Naive thymus-derived CD8-positive, alpha-beta T cell (primary cell): ENCODE measurements at places on chromosomes 16 and 17. TPM values are rescaled to one million over a fixed set of nuclear protein-coding genes. Genes with fewer than 3 reads are reported as not detected.

- DNase-seq = no peak
Measured at GRCh38 chr17:71764505-71764904, 356.3 kb upstream of the SOX9 start.

- peak; percentile 3 for DNase-seq
Measured at GRCh38 chr17:67718325-67718941, 697 bp downstream of the NOL11 start.

DNA sequence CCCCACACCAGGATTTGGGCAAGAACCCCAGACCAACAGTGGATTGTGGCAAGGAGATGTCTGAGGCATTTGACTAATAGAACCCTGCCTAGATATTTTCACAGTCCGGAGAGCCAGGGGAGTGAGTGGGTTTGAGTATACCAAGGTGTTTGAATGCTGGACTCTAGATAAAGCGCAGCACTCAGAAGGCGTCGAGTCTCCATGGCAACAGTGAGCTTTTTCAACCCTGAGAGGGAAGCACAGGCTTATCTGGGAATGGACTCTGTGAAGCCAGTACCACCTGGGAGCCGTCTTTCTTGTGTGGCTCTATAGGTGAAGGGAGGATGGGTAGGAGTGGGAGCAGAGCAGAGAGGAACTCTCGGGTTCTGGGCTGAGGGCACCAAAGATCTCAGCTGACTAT lies 147.0 kb downstream of the SHISA6 start:
- DNase-seq = no peak

DNA sequence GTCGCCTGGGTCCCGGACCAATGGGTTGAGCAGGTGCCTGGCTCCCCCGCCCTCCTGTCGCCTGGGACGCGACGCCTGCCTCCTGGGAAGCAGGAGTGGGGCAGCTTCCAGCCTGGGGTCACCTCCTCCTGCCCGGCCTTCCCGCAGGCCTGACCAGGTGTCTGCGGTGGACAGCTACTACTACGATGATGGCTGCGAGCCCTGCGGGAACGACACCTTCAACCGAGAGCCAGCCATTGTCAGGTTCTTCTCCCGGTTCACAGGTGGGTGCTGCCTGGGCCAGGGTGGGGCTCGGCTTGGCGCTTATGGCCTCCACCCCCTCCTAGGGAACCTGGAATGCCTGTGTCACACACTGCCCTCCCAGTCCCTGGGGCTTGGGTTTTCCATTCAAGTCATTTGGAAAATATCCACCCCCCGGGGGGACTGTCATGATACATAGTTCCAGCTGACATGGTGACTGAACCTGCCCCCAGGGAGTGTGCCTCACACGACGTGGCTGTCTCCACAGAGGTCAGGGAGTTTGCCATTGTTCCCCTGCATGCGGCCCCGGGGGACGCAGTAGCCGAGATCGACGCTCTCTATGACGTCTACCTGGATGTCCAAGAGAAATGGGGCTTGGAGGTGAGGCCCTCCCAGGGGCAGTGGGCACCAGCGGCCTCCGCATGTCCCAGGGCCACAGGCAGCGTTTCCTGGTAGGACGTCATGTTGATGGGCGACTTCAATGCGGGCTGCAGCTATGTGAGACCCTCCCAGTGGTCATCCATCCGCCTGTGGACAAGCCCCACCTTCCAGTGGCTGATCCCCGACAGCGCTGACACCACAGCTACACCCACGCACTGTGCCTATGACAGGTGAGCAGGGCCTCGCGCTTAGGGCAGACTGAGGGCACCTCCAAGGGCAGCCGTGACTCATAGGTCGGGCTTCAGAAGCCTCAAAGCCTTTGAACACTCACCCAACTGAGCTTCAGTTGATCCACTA lies 2.3 kb downstream of the DNASE1 start:
- DNase-seq = no peak

- DNase-seq = no peak
Measured at GRCh38 chr17:77456951-77457548, 316.3 kb downstream of the SEC14L1 start.

PLK1 gene
- 2.5 TPM for total RNA-seq

TSPOAP1 gene
- total RNA-seq = 15.2 TPM

GRCh38 chr16:12087901-12088421 lies 111.4 kb downstream of the SNX29 start:
- peak; percentile 35 for DNase-seq

RPUSD1 gene
- total RNA-seq = 27.7 TPM

TBC1D3K gene
- not detected for total RNA-seq

CEP20 gene
- 26.8 TPM for total RNA-seq

MYH8 gene
- total RNA-seq = not detected
